ENCODE measurements at places on chromosomes 7 and 10. TPM values are rescaled to one million over a fixed set of nuclear protein-coding genes. Genes with fewer than 3 reads are reported as not detected.

The RBAK gene
- polyA plus RNA-seq, result 3.4 TPM

The FFAR4 gene
- polyA plus RNA-seq, result 0.45 TPM

The SDK1 gene
- 2.1 TPM for polyA plus RNA-seq

DNA sequence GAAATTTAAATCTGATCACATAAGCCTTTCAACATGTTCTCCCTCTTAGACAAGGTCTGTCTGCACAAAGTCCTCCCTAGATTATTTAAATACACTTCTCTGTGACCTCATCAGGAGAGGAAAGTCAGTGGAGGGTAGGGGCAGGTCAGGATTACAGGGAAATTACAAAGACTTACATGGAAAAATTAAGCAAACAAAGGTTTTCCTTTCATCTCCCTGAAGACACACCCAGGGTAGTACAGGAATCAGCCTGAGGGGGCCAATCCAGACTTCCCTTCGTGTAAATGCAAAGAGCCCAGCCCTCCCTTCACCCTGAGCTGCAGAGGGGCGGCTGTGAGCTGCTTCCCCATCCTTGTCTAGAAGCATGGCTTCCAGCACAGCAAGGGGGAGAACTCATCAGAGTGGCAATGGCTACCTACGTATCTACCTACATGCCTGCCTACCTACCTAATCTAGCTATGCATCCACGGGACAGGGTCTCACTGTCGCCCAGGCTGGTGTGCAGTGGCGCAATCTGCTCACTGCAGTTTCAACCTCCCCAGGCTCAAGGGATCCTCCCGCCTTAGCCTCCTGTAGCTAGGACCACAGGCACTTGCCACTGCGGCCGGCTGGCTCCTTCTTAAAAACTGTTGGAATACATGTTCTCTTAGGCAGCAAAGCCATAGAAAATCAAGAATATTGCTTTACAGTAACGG lies 33.2 kb downstream of the PITRM1 start:
- no peak for DNase-seq
- no peak overlapping the region for H3K4me3 ChIP-seq
- H3K27ac ChIP-seq, result no peak overlapping the region
- no peaks in the 10 kb centered on the region for H3K27me3 ChIP-seq

The GTF2IRD2 gene
- polyA plus RNA-seq, result 14.9 TPM

DNA sequence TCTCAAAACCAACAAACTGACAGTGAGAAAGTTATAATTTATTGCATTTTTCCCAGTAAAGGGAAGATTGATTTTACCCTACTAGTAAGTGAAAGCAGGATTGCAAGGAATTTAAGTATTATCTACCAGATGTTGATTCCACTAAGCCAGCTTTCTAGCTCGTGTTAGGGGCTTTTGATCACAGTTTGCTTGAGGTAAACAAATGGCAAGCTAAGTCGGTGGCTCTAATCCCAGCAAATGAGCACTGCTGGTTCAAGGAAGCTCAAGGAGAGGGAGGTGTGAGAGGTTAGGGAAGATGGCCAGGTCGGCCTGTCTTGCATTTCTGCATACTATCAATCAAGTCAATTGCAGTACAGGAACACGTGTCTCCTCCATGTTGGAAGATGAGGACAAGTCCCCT lies 448.7 kb upstream of the POM121L12 start:
- no peak overlapping the region for H3K27ac ChIP-seq
- DNase-seq, result no peak
- no peaks in the 10 kb centered on the region for H3K4me1 ChIP-seq
- no peak overlapping the region for H3K4me3 ChIP-seq
- no peaks in the 10 kb centered on the region for H3K27me3 ChIP-seq

DNA sequence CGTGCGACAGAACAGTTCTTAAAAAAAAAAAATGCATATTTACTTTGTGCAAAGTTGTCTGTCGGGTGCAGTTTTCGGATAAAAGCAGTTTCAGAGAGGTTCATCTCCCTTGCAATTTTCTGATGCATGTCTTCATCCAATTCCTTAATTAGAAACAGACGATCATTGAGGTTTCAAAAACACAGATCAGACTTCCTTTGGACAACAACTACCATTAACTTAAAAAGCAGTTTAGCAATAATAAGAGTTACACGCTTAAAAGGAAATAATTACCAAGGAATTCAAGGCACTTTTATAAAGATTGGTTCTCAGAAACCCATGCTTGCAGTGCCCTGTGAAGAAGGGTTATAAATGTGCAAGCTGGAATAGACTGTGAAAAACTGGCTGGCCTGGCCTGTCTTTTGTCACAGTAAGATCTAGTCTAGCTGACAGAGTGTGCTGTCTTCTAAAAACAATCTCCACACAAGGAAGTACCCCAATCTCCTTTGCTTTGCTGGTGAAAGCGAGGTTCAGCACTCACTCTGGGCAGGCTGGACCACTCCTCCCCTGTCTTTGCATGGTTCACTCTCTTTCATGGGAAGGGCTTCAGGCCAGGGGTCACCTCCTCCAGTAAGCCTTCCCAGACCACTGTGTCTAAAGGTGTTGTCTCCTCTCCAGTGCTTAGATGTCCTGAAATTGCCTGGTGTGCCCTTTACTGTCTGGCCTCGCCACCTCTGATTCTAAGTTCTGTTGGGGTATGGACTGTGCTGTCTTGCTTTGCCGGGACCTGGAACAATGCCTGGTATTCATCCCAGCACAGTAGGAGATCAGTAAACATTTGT lies 34.8 kb upstream of the HNRNPH3 start:
- no peaks in the 10 kb centered on the region for H3K36me3 ChIP-seq
- H3K4me1 ChIP-seq, result peaks cover 3% of the 10 kb centered on the region
- no peak for DNase-seq
- H3K27ac ChIP-seq, result no peak overlapping the region
- no peak overlapping the region for H3K4me3 ChIP-seq

GRCh38 chr7:54066643-54067042 lies 475.5 kb upstream of the VSTM2A start:
- no peak overlapping the region for H3K27ac ChIP-seq
- H3K27me3 ChIP-seq, result no peaks in the 10 kb centered on the region
- H3K4me3 ChIP-seq, result no peak overlapping the region

The TFR2 gene
- not detected for polyA plus RNA-seq

The PDE1C gene
- polyA plus RNA-seq, result 0.54 TPM

DNA sequence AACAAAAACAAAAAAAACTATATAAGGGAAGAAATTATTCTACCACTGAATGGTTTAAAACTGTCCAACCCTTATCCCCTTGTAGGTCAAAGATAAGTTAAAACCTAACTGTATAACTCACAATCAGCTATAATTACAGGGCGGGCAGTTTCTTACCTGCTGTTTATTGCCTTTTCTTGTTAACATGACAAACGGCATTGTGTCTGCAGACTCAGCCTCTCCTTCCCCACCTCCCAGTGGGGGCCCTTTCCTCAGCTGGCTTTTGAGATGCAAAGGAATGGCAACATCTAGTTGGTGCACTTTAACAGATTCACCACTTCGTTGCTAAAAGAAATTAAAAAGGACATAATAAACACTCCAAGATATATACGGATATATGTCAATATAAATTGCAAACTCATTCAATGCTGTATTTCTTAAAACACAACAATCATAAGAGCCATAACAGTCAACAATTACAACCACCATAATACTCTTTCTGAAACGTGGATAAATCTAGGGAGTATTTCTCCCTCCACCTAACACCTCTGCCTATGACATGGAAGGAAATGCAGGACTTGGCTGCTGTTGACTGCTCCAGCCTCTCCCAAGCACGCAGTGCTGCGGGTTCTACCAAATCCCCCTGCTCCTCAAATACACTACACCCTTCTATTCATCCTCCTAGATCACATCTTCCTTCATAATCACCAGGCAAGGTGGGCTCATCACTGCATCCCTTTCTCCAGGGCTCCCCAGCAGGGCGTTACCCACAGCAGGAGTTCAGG lies 106.0 kb downstream of the UPF2 start:
- H3K4me1 ChIP-seq, result no peaks in the 10 kb centered on the region
- H3K27me3 ChIP-seq, result no peaks in the 10 kb centered on the region
- no peak overlapping the region for H3K4me3 ChIP-seq
- H3K27ac ChIP-seq, result no peak overlapping the region

- DNase-seq, result no peak
- H3K4me3 ChIP-seq, result no peak overlapping the region
- no peaks in the 10 kb centered on the region for H3K27me3 ChIP-seq
- H3K36me3 ChIP-seq, result no peaks in the 10 kb centered on the region
These were observed 434.4 kb downstream of the AUTS2 start for GRCh38 chr7:70032649-70033048.

The GNG11 gene
- polyA plus RNA-seq, result 2.0 TPM

DNA sequence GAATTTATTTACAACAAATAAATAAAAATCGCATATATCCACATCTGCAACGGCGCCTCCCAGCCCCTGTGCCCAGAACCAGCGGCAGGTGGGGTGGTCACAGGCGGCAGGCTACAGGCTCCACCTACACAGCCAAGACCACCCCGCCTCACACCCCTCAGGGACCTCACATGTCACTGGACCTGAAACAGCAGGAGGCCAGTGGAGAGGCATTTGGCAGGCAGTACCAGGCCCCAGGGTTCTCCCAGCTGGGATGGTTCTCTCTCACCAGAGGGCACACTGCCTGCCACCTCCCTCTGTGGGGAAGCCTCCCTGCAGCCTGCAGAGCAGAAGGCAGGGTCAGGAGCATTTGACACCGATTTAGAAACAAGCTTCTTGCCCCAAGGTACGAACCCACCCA lies 81.5 kb downstream of the MAD1L1 start:
- DNase-seq, result no peak
- no peaks in the 10 kb centered on the region for H3K36me3 ChIP-seq
- no peaks in the 10 kb centered on the region for H3K27me3 ChIP-seq

The C7orf57 gene
- not detected for polyA plus RNA-seq

- no peaks in the 10 kb centered on the region for H3K4me1 ChIP-seq
- H3K27ac ChIP-seq, result no peak overlapping the region
- no peaks in the 10 kb centered on the region for H3K36me3 ChIP-seq
- no peak overlapping the region for H3K4me3 ChIP-seq
- no peak for DNase-seq
These were observed 556.5 kb upstream of the LRRN3 start for GRCh38 chr7:110534241-110534931.

DNA sequence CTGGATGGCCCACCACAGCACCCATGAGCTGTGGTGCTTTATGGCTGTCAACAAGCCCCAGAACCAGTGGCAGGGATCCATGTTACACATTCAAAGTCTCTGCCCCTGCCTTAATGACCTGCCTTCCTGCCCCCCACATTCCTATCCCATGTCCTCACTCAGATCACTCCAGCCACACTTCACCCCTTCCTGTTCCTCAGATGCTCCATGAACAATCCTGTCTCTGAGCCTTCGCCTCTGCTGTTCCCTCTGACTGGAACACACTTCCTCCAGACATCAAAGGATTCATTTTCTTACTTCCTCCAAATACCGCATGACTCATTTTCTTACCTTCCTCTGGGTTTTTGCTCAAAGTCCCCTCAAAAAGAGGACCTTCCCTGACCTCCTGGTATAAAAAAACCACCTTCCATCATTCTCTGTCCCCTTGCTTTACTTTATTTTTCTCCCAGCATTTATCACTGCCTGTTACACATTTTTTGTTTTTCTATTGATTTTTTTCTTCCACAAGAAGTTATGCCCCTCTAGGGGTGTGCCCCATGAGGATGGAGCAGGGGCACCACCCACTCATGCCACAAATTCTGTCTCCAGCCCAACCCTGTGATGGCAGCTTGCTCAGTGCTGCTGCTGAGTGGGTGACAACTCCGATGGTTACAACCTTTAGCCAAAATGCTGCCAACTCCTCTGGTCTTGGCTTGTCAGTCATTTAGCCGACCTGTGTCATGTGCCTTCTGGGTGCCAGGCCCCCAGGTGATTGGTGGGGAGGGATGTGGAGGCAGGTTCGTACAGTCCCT lies 18.2 kb downstream of the COL13A1 start:
- DNase-seq, result no peak
- no peak overlapping the region for H3K27ac ChIP-seq
- H3K27me3 ChIP-seq, result peaks cover 4% of the 10 kb centered on the region
- no peaks in the 10 kb centered on the region for H3K4me1 ChIP-seq

The ITGB8 gene
- 0.54 TPM for polyA plus RNA-seq
